Activated T-cell treated with anti-CD3 and anti-CD28 coated beads for 4 hours (primary cell): ENCODE measurements at places on chromosomes 16 and 17.

GRCh38 chr17:42548070-42548837, 4.5 kb upstream of the HSD17B1 start:
- DNase-seq, result peak; percentile 75

DNA sequence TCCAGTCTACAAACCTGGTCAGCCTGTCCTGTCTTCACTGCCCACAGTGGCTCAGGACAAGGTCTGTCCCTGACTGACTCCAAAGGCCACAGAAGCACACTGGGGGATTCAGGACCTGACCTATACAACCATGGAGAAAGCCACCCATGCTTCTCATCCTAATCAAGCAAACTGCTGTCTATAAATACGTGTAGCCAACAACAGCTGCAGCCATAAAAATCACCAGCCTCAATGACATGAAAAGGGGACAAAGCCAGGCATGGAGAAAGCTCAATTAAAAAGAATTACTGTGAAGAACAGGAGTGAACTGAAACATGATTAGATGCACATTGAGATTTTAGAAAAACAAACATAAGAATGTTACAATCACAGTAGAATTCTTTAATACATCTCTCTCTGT, 170.1 kb downstream of the CDK5R1 start:
- DNase-seq, result no peak

DNA sequence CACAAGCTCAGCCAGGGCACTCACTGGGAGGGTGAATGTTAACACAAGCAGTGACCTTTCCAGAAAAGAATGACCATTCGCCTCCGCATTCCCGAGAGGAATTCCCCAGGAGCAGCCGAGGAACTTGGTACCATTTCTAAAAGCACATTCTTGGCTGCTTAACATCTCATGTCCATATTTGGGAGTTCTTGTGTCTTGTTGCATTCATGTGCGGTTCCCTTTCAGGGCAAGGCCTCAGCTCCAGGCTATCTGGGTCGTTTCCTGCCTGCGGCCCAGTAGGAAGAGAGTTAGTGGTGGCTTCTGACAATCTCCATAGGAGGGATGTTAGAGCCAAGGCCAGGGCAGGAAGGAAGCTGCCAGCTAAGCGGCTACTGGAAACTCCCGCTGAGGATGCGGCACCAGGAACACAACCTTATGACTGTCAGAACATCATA, 27.8 kb upstream of the MEAK7 start:
- no peak for DNase-seq

DNA sequence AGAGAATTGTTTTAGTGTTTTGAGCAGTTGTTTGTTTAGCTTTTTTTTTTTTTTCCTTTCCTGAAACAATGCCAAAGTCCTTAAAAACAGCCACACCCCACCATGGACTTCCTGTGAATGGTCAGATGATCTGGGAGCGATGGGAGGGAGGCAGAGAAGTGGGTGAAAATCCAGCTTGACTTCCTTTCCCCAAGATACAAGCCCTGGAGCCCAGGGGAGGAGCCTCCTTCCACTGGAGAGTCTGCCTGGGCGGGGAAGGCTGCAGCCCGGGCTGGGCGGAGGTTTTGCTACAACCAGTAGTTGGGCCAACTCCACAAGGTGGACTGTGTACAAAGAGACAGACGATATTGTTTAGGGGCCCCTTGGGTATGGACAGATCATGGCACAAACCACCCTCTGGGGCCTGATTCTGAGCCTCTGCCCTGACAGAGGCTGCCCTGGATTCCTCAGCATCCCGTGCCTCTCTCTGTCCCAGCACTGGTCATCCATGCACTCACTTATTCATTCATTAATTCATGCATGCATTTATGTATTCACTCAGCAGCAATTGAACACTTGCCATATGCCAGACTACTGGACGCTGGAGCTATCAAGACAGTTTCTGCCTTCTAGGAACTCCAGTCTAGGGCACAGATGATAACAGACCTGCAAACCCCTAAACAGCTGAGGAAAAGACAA, 29.8 kb downstream of the WSB1 start:
- DNase-seq, result no peak

DNA sequence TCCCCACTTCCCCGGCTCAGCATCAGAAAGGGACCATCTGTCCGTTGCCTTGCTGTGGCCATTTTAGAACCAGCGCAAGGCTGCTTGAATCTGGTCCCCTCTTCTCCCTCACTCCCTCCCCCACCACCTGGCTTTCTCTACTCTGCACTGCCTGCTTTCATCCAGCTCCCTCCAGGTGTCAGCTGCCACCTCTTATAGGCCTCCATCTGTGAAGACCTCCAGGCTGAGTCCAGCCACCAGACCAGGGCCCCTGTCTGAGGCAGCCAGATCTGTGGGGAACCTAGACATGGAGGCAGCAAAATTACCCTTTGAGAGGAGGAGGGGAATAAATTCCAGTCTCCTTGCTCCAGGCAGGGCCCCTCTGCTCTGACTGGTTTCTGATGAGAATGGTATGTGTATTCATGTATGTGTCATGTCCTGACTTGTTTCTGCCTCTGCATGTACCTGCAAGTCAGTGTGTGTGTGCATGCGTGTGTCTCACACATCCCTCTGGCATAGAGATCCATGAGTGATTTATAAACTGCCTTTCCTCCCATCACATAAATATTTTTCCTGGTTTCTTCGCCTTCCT, 21.1 kb downstream of the MINK1 start:
- no peak for DNase-seq

- no peak for DNase-seq
Observed at GRCh38 chr16:14331020-14331419, 259.9 kb downstream of the MRTFB start.

DNA sequence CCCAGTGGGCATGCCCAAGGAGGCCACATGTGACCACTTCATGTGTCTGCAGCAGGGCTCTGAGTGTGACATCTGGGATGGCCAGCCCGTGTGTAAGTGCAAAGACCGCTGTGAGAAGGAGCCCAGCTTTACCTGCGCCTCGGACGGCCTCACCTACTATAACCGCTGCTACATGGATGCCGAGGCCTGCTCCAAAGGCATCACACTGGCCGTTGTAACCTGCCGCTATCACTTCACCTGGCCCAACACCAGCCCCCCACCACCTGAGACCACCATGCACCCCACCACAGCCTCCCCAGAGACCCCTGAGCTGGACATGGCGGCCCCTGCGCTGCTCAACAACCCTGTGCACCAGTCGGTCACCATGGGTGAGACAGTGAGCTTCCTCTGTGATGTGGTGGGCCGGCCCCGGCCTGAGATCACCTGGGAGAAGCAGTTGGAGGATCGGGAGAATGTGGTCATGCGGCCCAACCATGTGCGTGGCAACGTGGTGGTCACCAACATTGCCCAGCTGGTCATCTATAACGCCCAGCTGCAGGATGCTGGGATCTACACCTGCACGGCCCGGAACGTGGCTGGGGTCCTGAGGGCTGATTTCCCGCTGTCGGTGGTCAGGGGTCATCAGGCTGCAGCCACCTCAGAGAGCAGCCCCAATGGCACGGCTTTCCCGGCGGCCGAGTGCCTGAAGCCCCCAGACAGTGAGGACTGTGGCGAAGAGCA, 4.4 kb downstream of the WFIKKN2 start:
- no peak for DNase-seq

DNA sequence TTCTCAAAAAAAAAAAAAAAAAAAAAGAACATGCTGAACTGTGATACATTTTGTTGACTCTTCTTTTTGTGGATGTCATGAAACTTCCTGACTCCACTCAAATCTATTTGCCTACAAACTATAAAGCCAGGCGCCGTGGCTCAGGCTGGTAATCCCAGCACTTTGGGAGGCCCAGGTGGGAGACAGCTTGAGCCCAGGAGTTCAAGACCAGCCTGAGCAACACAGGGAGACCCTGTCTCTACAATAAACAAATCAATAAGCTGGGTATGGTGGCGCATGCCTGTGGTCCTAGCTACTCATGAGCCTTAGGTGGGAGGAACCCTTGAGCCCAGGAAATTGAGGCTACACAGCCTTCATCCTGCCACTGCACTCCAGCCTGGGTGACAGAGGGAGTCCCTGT, 1.5 kb upstream of the NT5C start:
- DNase-seq, result no peak

GRCh38 chr17:79263191-79263590, 188.6 kb downstream of the ENGASE start:
- DNase-seq, result no peak

- no peak for DNase-seq
Observed at GRCh38 chr16:6837722-6838121, 494.9 kb upstream of the RBFOX1 start.

DNA sequence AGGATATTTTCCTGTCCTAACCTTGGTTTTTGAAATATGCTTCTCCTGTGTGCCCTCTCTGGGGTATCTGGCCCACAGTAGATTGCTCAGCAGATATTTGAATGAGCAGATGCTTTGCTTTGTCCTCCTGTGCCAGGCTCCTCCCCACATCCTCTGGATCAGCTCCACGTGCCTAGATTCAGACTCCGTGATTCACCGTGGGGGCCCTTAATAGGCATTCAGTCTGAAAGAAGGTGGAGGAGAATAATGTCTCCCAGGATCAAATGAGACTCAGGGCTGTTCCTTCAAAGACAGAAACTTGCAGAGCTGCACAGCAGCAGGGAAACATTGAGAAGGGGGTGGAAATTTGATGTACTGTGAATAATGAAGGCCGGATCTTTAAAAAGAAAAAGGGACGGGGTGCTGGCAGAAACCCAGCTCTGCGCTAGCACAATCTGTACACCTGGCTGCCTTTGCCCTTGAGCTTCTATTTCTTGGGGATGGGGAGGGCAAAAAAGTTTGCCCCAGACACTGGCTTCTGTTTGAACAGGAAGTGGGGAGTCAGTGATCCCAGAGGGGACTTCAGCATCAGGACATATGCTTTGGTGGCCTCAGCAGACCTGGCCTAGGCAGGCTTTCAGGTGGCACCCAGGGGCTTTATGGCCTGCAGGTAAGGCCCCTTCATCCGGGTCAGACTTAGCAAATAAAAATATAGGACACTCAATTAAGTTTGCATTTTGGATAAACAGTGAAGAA, 15.9 kb upstream of the SLC12A3 start:
- DNase-seq, result no peak

- no peak for DNase-seq
Observed at GRCh38 chr17:82949361-82949760, 109.5 kb upstream of the ZNF750 start.

DNA sequence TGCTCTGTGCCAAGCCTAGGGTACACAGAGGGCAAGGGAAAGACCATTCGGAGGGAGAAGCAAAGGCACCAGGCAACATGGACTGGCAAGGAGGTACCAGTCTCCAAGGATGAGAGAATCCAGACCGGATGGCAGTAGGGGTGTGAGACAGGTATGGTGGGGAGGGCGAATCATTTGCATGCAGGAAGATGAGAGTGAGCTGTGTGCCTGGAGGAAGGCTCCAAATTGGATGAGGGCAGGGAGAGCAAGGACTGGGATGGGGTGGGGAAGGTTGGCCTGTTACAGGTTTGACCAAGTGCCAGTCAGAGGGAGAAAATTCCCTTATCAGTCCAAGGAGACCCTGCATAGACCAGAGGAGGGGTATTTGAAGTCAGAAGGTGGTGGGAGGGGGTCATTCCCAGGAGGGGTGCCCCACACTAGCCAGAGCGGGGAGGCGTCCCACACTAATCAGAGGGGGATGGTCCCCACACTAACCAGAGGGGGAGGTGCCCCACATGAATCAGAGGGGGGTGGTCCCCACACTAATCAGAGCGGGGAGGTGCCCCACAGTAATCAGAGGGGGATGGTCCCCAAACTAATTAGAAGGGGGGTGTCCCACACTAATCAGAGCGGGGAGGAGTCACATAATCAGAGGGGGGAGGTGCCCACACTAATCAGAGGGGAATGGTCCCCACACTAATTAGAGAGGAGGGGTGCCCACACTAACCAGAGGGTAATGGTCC, 737 bp downstream of the CANT1 start:
- no peak for DNase-seq

DNA sequence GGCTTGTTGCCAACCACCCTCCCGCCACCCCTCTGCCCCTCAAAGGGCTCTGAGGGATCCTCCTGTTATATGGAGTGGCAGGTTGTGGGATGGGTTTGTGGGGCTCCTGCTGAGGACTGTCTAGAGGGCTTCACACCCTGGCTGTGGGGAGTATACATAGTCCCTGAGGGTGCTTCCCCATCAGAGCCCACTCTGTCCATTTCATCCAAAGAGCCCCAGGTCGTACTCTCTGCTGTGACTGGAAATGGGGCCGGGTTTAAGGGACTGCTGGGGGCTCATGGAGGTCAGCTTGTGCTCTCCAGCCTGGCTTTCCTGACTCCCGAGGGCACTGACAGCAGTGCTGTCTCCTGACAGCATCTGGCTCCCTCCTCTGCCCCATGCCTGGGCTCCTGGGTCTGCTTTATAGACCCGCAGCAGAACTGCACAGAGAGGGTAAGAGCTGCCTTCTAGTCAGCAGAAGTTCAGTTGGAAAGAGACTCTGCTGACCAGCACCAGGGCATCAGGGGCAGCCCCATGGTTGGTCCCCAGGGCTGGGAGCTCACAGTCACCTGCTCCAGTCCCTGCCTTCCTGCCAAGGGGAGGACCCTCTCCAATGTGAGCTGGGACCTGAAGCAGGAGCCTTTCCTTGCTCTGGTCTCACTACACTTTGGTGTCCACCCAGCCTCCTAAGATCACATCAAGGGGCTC, 17.8 kb upstream of the TNS4 start:
- no peak for DNase-seq

DNA sequence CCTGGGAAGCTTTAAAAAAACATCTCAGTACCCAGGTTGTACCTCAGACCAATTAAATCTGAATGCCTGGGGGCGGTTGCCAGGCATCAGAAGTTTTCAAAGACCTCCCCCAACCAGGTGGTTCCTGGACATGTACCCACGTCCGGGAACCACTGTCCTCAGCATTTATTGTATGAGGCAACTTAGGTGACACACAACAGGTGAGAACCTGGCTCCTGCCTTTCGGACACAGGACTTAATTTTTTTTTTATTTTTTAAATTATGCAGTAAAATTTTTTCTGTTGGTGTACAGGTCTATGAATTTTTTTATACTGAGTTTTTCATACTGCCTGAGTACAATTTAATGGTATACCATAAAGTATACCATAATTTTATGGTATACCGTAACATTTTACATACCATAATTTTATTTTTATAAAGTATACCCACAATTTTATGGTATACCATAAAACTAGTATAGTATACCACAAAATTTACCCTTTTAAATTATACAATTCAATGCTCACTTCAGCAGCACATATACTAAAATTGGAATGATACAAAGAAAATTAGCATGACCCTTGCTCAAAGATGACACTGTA, 38.7 kb upstream of the DHX8 start:
- no peak for DNase-seq

GRCh38 chr17:75589012-75589918, 1.7 kb downstream of the MYO15B start:
- peak; percentile 98 for DNase-seq

- DNase-seq, result no peak
Observed at GRCh38 chr17:376936-377863, 24.6 kb upstream of the RPH3AL start.

DNA sequence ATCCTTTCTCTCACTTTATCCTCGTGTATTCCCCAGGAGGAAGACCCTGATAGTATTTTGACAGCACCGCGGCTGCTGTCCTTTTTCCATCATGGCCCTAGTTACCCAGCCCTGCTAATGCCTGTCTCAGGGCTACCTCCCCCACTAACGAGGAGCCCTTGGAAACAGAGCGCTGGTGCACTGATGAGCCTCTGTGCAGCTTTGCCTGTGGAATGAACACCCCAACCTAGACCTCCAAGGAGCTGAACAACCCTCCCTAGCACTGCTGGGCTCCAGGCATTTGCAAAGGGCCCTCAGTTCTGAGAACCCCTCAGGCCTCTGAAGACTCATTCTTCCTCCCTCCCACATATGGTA, 23.3 kb upstream of the CCL1 start:
- DNase-seq, result no peak
